ENCODE measurements at places on chromosomes 5 and 9. TPM values are rescaled to one million over a fixed set of nuclear protein-coding genes. Genes with fewer than 3 reads are reported as not detected.

The RHOBTB3 gene
- polyA plus RNA-seq: 47.5 TPM

The TAF11L5 gene
- polyA plus RNA-seq: not detected

GRCh38 chr5:97877588-97877987 lies 694.5 kb upstream of the RIOK2 start:
- DNase-seq: no peak

DNA sequence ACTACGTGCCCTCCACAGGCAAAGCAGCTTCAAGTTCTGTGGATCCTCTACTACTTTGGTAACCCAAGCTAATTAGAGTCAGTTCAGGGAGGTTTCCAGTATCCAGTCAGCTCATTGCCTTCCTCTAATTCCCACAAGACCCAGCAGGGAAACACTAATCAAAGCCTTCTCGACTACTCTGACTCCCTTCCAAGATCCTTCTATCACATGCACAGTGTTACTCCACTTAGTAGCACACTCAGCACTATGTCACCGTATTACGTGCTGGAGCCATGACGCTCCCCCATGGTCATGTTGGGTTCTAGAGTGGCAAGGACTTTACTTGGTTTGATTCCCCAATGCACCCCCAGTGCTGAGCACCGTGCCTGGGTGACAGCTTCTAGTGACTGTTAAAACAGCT lies 53.0 kb downstream of the DCP2 start:
- no peak for DNase-seq

- DNase-seq: no peak
These were observed 22.0 kb downstream of the RUFY1 start for GRCh38 chr5:179572386-179572785.

DNA sequence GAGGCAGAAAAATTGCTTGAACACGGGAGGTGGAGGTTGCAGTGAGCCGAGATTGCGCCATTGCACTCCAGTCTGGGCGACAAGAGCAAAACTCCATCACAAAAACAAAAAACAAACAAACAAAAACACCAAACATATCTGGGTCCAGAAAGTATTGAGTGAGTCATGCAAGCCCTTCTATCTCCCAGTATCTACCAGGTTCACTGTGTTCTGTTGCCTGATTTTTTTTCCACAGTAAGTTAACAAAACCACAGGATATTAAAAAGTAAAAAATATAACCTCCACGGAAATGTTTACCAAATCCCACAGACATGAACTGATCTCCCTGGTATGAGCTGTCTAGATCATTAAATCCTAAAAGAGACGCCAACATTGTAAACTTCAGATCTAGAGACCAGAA lies 94.4 kb downstream of the ANKH start:
- no peak for DNase-seq

- no peak for DNase-seq
These were observed 530.0 kb downstream of the PRR16 start for GRCh38 chr5:120994112-120994511.

- DNase-seq: no peak
These were observed 15.9 kb downstream of the EBF1 start for GRCh38 chr5:159083548-159084452.

Measured in large intestine (tissue), 12 donors.